Activated CD8-positive, alpha-beta memory T cell treated with anti-CD3 and anti-CD28 coated beads for 1 hour (primary cell): ENCODE measurements at places on chromosomes 5 and 9.

GRCh38 chr5:178280631-178281030 is 48.0 kb upstream of the PHYKPL start:
- no peak for DNase-seq

GRCh38 chr5:80134876-80135275 is 99.7 kb downstream of the THBS4 start:
- no peak for DNase-seq

- DNase-seq: no peak
These were observed 50.4 kb downstream of the POC5 start for GRCh38 chr5:75666801-75667200.

DNA sequence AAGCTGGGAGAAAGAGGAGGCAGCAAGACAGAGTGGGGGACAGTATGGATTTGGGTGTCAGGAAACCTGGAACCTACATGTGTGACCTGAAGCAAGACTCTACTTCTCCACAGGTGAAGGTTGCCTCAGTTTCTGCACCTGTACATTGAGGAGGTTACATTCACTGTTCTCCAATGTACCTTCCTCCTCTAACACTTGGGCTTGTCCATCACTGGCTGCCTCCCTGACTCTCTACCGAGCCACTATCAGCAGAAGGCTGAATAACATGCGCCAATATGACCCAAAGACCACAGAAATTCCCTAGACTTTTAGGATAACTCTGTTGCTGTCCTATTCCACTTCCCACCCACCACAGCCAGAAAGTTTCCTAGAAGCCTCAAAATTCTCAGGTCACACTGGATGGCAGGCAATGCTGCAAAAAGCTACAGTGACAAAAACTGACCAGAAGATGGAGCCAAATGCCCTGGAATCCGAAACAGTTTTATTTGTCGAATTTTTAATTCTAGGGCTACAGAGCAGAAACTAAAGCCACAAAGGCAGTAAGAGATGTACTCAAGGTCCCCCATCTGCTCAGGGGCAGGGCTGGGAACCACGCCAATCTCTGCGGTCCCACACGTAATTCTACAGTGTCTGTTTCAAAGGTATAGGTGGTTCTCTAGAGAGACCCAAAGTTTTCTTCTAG is 64.4 kb downstream of the FAM114A2 start:
- DNase-seq: no peak

DNA sequence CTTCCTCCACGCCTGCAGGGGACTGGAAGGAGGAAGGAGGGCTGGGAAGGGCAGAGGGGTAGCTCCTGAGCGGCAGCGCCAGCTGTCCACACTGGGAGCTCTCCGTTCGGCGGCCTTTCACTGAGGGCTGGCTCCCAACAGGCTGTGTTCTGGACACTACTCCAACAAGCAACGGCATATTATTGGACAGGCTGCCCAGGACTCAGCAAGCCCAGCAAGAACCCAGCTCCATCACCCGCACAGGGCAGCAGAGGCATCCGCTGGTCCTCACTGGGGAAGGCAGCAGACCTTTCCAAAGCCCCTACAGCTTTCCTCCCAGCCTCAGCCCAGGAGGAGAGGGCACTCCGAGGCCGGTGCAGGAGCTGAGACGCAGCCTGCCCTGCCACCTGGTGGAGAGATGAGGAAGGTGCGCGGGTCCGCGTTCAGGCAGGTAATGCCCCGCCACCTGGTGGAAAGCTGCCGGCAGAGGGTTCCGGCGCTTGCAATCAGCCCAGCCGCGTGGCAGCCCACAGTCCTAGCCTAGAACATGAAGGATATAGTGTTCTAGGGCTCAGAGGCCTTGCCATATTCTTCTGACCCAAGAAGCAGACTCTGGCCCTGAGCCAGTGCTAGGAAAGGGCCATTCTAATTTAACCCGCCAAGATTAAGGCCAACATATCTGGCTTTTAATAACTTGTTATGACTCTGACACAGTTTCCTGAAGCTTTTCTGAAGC is 74.4 kb downstream of the NRG2 start:
- peak; percentile 68 for DNase-seq
